ENCODE measurements at places on chromosomes 2 and 18. TPM values are rescaled to one million over a fixed set of nuclear protein-coding genes. Genes with fewer than 3 reads are reported as not detected.

Gene HOXD8
- 1.6 TPM for total RNA-seq

Gene DUSP11
- total RNA-seq, result 21.7 TPM

Gene SCTR
- total RNA-seq, result not detected

Gene GATA6
- 28.6 TPM for total RNA-seq

Gene TMEM163
- not detected for total RNA-seq

Gene MOGAT1
- not detected for total RNA-seq

Gene ST8SIA3
- not detected for total RNA-seq

Gene CCNT2
- total RNA-seq, result 21.9 TPM

Gene PFN4
- 0.28 TPM for total RNA-seq

Gene XPO1
- 177 TPM for total RNA-seq

Gene B4GALT6
- total RNA-seq, result 2.5 TPM

Gene RAMP1
- total RNA-seq, result 10.5 TPM

Gene CFAP221
- total RNA-seq, result not detected

Gene TRAF3IP1
- 9.9 TPM for total RNA-seq

Gene PSD4
- 3.4 TPM for total RNA-seq

Gene RAB27B
- 30.2 TPM for total RNA-seq

Gene ACVR1C
- under 0.01 TPM for total RNA-seq

Gene GKN1
- total RNA-seq, result not detected

Gene STK11IP
- total RNA-seq, result 11.4 TPM

Gene FKBP7
- total RNA-seq, result 81.6 TPM

Gene SCN3A
- 1.00 TPM for total RNA-seq

Gene ANKRD62
- not detected for total RNA-seq

Gene ZAP70
- not detected for total RNA-seq

Gene POTEJ
- not detected for total RNA-seq

Gene APCDD1
- total RNA-seq, result 0.09 TPM

Measured in smooth muscle cell of bladder (primary cell).